Tibial nerve (tissue), 4 donors: ENCODE measurements at places on chromosomes 12 and 14. TPM values are rescaled to one million over a fixed set of nuclear protein-coding genes. Genes with fewer than 3 reads are reported as not detected.

EIF2B1 gene
- total RNA-seq, result 187 TPM

OTOGL gene
- total RNA-seq, result 0.21 TPM

CD163L1 gene
- 2.0 TPM for total RNA-seq

WASHC4 gene
- total RNA-seq, result 87.9 TPM

GALNT6 gene
- 1.0 TPM for total RNA-seq

PIANP gene
- 0.21 TPM for total RNA-seq

PTGER2 gene
- 5.9 TPM for total RNA-seq

MORN3 gene
- total RNA-seq, result not detected

RERG gene
- total RNA-seq, result 28.5 TPM

DNA sequence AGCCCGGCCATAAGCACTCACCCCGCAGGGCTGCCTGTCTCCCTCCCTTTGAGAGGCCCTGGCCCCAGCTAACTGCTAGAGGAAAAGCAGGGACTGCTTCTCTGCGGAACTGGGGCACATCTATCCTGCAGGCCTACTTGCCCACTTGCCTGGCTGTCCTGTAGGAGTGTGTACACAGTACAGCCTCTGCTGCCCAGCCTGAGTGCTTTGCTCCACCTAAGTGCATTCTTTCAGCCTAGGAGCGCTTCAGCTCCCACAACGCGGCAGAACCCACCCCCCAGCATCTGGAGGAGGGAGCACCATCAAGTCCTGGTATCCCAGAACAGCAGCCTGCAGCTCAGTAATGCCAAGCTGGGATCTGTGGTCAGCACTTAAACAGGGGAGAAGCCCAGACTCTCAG, 79.9 kb upstream of the CD163 start:
- H3K27me3 ChIP-seq, result no peaks in the 10 kb centered on the region
- no peak overlapping the region for H3K4me3 ChIP-seq
- no peaks in the 10 kb centered on the region for H3K4me1 ChIP-seq
- DNase-seq, result no peak

DNA sequence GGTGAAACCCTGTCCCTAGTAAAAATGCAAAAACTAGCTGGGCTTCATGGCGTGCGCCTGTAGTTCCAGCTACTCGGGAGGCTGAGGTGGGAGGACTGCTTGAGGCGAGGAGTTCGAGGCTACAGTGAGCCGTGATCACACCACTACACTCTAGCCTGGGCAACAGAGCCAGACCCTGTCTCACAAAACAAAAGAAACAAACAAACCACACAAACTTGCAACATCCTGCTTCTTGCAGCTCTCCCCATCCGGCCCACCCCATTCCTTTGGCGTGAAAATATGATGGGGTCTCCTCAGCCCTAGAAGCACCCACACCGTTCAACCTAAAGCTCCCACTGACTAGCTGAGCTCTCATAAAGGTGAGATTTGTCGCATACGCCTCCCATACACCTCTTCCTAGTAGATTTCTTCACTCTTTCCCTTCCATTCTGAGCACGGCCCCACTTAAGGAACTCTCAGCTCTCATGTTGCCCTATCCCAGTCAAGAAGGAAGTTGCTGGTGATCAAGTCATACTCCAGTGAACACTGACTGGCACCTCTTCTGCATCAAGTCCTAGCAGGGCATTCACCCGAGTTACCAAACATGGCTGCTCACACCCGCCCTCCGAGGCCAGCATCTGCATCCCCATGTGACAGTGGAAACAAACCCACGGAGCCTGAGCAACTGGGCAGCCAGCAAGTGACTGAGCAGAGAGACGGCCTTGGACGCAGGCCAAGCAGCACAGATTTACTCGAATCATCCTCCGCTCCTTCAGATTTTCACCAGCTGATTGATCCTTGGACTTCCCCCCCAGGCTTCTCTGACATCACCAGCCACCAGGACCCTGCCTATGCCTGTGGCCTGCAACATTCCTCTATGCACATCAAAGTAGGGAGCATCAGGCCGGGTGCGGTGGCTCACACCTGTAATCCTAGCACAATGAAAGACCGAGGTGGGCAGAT, 18.9 kb upstream of the CD27 start:
- H3K4me1 ChIP-seq, result peaks cover 20% of the 10 kb centered on the region
- H3K27ac ChIP-seq, result no peak overlapping the region
- no peak overlapping the region for H3K4me3 ChIP-seq
- no peak for DNase-seq
- no peaks in the 10 kb centered on the region for H3K27me3 ChIP-seq

DNA sequence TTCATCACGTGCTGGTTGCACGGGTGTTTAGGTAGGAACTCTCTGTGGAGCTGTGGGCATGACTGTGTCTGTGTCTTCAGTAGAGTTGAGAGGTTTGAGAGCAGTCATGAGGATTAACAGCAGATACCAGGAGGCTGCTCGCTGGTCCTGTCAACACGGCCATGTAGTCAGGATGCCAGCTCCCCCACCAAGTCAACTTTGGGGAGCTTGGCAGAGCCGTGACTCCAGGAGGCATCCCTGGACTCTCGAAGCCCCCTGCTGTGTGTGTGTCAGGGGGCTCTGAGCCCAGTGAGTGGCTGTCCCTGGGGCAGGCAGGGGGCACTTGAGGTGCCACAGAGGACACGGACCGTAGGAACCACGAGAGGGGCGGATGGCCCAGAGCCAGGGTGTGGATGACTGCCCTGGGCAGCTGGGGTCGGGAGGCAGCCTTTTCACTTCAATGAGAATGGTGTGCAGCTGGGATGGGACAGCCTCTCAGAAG, 7.2 kb upstream of the GPR132 start:
- H3K27ac ChIP-seq, result no peak overlapping the region
- H3K36me3 ChIP-seq, result no peaks in the 10 kb centered on the region
- peaks cover 30% of the 10 kb centered on the region for H3K4me1 ChIP-seq
- H3K4me3 ChIP-seq, result no peak overlapping the region
- H3K27me3 ChIP-seq, result no peaks in the 10 kb centered on the region

DNA sequence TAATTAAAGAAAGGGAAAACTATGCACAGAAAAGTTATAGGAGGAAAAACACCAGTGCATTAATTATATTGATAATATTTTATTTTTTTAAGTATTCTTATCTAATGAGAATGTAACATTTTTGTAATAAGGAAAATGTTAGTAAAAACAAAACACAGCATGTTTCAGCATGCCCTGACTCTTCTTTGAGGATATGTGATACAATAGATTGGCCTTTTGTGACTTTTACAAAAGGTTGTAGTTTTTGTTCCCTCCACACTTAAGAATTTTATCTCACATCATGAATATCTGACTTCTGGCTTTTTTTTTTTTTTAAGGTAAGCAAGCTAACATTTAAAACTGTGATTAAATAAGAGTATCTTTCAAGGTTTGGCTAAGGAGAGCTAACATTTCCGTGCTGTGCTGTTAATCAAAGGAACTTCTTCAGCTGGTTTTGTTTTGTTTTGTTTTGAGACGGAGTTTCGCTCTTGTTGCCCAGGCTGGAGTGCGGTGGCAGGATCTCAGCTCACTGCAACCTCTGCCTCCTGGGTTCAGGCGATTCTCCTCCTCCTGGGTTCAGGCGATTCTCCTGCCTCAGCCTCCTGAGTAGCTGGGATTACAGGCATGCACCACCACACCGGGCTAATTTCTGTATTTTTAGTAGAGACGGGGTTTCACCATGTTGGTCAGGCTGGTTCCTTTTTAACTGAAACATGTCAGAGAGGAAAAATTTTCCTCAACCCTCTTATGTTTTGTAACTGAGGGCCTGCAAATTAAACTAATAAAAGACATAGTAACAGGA, 30.8 kb upstream of the RESF1 start:
- H3K27me3 ChIP-seq, result no peaks in the 10 kb centered on the region
- H3K4me1 ChIP-seq, result no peaks in the 10 kb centered on the region
- DNase-seq, result no peak
- no peak overlapping the region for H3K27ac ChIP-seq
- no peak overlapping the region for H3K4me3 ChIP-seq

GRCh38 chr12:108394196-108394595, 55.1 kb upstream of the CMKLR1 start:
- peaks cover 5% of the 10 kb centered on the region for H3K4me1 ChIP-seq
- no peak overlapping the region for H3K27ac ChIP-seq
- no peaks in the 10 kb centered on the region for H3K27me3 ChIP-seq
- no peak for DNase-seq
- H3K36me3 ChIP-seq, result no peaks in the 10 kb centered on the region
- no peak overlapping the region for H3K4me3 ChIP-seq

DNA sequence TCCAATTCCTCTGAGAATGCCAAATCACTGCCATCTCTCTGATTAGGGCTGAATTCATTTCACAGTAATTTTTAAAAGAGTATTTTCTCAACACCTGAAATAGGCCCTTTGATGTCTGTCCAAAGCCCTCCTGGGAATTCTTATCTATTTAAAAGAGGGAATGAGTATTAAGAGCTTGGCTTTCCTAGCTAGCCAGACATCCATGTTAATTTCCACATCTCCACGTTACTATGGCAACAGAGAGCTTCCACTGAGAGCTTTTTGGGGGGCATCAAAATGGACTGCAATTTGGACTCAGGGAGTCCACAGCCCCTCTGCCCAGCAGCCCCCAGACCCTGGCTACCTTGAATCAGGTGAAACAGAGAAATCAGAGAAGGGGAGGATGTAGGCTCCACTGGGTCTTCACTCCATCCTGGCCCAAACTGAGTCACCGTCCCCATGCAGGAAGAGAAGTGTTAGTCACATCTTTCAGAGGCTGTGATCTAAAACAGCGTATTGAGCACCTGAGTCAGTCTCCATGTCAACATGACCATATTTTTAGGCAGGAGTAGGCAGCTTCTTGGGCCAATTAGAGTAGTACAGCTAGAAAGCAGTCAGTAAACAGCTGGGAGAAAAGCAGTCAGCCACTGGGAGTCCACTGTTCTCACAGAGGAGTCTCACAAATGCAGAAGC, 7.0 kb upstream of the FICD start:
- H3K4me1 ChIP-seq, result peaks cover 9% of the 10 kb centered on the region
- no peaks in the 10 kb centered on the region for H3K27me3 ChIP-seq
- H3K4me3 ChIP-seq, result no peak overlapping the region
- no peak overlapping the region for H3K27ac ChIP-seq

DNA sequence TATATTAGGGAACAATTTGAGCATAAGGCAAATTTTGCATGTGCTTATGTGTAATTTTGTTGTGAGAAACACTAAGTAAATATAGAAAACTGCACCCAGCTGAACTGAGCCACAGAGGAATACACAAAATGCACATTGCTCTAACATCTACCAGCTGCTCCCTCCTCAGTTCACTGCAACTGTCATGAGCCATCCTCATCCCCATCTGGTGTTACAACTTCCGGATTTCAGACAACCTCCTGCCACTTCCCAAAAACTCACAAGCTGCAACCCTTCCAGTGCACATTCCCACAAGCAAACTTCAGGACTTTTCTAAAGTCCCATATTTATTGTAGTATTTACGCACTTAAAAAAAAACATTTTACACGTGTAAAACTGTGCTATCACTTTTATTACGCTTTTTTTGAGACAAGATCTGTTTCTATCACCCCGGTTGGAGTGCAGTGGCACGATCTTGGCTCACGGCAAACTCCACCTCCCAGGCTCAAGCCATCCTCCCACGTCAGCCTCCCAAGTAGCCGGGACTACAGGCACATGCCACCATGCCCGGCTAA, 169.1 kb upstream of the TBX3 start:
- no peaks in the 10 kb centered on the region for H3K36me3 ChIP-seq
- no peak for DNase-seq
- no peaks in the 10 kb centered on the region for H3K27me3 ChIP-seq

DNA sequence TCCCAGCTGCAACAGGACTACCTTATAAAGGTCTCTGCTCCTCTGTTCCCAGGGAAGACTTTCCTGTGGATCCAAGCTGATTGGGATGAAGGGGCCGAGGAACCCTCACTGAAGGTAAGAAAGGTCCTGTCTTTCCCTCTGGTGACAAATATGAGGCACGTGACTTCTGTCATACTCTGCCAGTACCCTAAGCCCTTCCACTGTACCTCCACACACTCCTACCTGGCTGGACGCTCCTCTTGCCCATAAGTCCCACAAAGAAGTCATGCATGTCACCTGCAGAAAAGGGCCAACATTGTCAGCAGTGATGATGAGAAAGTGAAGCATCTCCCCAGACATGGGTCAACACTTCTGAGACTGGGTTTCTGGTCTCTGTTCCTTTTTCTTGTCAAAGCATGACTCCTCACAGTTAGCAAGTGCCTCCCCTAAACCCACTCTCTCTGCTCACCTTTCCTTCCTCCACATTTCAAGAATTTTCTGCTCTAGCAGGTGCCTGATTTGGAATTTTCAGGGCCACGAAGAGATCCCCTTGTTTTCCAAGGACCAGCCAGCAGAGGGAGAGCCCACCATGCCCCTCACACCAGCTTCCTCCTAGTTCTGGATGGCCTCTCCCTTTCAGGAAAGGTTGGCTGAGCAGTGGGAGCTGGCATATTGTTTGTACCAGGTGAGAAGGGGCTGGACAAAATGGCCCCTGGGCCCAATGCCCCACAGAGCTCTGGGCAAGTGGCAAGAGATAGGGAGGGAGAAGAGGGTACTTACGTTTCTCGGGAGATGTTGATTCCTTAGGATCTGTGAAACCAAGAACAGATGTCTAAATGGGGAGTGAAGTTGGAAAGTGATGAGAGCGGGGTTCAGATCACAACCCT, 3.5 kb downstream of the TAC3 start:
- no peaks in the 10 kb centered on the region for H3K36me3 ChIP-seq
- H3K4me1 ChIP-seq, result no peaks in the 10 kb centered on the region
- no peak overlapping the region for H3K27ac ChIP-seq

- no peaks in the 10 kb centered on the region for H3K4me1 ChIP-seq
- H3K27ac ChIP-seq, result no peak overlapping the region
- H3K4me3 ChIP-seq, result no peak overlapping the region
- DNase-seq, result no peak
- H3K36me3 ChIP-seq, result no peaks in the 10 kb centered on the region
- H3K27me3 ChIP-seq, result no peaks in the 10 kb centered on the region
Measured at GRCh38 chr12:4433745-4434058, 11.9 kb downstream of the FGF6 start.

GRCh38 chr12:75977952-75978671, 53.5 kb downstream of the PHLDA1 start:
- no peaks in the 10 kb centered on the region for H3K27me3 ChIP-seq
- no peaks in the 10 kb centered on the region for H3K36me3 ChIP-seq
- peak; percentile 78 for DNase-seq
- H3K4me3 ChIP-seq, result no peak overlapping the region

- no peak for DNase-seq
- H3K4me3 ChIP-seq, result no peak overlapping the region
- H3K4me1 ChIP-seq, result no peaks in the 10 kb centered on the region
- no peaks in the 10 kb centered on the region for H3K36me3 ChIP-seq
- H3K27me3 ChIP-seq, result no peaks in the 10 kb centered on the region
- no peak overlapping the region for H3K27ac ChIP-seq
Measured at GRCh38 chr12:18752280-18752920, 14.5 kb downstream of the CAPZA3 start.

DNA sequence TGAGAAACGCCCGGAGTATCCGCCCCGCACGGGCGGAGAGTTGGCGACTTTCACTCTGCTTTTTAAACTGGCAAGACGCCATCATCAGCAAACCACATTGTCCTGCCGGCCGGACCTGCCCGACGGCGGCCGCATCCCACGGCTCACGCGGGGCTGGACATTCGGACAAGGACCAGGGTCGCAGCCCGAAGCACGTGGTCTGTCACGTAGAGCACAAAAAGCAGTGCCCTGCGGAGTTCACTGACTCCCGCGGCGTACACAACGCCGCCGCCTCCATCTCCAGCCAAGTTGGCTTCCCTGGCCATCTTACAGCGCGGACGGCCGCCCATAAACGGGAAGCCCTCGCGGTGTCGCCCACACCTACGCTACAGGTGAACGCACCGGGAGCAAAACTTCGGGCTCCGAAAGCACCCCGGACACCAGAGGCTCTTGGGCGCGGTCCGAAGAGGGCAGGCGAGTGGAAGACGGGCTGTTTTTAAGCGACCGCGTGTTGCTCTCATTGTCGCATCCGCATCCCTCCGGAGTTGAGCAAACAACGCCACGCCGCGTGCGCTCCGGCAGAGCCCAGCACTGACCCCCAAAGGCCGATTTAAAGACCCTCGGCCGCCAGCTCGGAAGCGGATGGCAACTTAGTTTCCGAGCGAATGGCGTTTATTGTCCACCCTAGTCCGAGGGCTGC, 966 bp downstream of the SINHCAF start:
- DNase-seq, result peak; percentile 36
- no peaks in the 10 kb centered on the region for H3K36me3 ChIP-seq
- H3K27me3 ChIP-seq, result no peaks in the 10 kb centered on the region
- peak overlapping the region; percentile 92 for H3K27ac ChIP-seq
